CD4-positive, alpha-beta memory T cell (primary cell): ENCODE measurements at places on chromosomes 16 and 17.

DNA sequence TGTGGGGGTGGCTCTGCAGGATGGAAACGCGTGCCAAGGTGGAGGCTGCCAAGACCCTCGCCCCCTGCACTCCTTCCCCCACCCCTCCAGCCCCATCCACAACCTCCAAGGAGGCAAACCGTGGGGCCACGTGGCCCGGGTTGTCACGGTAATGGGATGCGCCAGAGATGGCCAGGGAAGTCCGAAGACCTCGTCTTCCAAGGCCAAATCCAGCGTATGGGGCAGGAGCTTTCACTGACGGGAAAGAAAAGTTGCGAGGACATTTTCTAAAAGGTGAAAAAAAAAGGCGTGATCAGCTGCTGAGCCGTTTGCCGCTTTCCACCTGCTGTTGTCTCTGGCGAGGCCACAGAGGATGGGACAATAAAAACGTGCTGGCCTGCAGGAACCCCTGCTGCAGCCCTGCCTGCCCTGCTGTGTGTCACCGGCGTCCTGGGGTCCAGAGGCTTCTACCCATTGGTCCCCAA is 28.3 kb upstream of the GSE1 start:
- peak; percentile 15 for DNase-seq

GRCh38 chr17:62109378-62109902 is 44.4 kb upstream of the MED13 start:
- DNase-seq = peak; percentile 18

DNA sequence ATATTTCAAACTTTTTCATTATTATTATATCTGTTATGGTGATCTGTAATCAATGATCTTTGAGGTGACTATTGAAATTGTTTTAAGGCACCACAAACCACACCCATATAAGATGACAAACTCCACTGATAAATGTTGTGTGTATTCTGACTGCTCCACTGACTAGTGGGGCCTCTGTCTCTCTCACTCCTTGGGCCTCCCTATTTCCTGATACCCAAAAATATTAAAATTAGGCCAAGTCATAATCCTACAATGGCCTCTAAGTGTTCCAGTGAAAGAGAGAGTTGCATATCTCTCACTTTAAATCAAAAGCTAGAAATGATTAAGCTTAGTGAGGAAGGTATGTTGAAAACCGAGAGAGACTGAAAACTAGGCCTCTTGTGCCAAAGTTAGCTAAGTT is 23.4 kb downstream of the CYLD start:
- no peak for DNase-seq

- DNase-seq = peak; percentile 63
Measured at GRCh38 chr17:80265205-80266068, 4.8 kb downstream of the RNF213 start.

DNA sequence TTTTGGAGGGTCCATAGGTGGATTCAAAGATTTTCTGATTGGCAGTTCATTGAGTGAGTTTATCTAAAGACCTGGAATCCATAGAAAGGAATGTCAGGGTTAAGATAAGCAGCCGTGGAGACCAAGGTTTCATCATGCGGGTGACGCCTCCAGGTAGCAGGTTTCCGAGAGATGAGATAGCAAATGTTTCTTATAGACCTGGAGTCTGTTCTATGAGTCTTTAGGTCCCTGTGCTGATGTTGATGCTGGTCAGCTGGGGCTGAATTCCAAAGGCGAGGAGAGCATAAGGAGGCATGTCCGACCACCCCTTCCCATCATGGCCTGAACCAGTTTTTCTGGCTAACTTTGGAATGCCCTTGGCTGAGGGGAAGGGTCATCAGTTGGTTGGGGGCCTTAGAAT is 80.2 kb downstream of the RAP1GAP2 start:
- DNase-seq = no peak

DNA sequence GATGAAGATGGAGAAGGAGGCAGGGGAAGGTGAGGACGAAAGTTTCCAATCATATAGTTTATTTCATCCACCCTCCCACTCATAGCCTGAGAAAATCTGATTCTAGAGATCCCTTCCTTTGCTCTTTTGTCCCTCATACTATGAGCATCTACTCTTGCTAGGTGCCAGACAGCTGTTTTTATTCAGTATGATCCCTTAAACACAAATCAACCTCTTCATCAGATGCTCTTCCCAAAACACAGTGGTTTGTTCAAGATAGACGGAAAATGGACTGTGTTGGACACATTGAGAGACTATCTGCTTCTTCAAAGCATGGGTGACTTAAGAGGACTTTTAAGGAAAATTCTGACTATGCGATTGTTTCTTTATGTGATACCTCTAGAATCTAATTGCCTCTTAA is 49.4 kb upstream of the XYLT1 start:
- no peak for DNase-seq

- peak; percentile 10 for DNase-seq
Measured at GRCh38 chr17:6853764-6854442, 22.4 kb upstream of the TEKT1 start.

GRCh38 chr17:82495844-82496528 is 23.5 kb upstream of the FOXK2 start:
- no peak for DNase-seq

GRCh38 chr17:56596691-56597494 is 3.4 kb downstream of the NOG start:
- no peak for DNase-seq
